ENCODE measurements at places on chromosomes 12 and 14.

- DNase-seq: no peak
Observed at GRCh38 chr12:5689773-5690172, 255.3 kb downstream of the ANO2 start.

DNA sequence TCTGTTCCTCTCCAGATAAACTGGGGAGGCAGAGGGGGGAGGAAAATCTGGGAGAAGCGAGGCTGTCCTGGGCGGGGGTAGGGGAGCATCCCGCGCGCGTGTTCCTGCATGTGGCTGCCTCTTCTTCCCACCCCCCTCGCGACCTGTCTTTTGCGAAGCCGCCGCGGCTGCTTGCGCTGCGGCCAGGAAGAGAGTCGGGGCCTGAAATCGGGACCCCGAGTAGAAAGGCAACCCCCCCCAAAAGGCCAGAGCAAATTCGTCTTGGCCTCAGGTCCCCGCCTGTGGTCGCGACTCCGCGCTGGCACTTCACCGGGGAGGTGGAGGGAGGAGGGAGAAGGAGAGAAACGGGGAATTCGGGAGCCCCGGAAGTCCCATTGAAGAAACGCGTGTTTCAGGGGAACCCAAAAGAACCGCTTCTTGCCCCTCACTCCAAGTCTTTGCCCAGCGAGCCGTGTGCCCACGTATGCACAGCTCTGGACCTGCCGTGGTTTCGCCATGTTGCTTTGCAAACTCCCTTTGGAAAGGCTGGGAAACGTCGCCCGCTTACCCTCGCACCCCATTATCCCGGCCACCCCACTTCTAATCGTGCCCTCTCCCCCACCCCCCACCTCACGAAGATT is 944 bp downstream of the CCND2 start:
- DNase-seq: no peak

GRCh38 chr12:116389990-116390389 is 112.5 kb upstream of the MED13L start:
- DNase-seq: peak; percentile 69

DNA sequence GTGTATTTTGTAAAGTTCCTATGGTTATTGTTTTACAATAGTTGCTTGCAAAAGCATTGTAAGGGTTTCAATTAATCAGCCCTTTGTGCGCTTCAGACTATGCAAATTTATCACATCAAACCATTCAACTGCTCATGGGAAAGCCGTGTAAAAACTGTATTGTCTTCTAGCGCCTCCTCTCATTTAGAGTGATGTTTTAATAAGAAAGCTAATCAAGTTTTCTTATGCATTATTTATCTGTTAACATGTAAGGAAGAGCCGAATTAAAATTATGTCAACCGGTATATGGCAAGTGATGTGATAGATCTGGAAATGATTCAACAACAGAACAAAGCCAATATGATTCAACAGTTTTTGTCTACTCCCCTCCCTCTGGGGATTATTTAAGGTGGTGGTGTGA is 92.5 kb upstream of the RFX4 start:
- no peak for DNase-seq

DNA sequence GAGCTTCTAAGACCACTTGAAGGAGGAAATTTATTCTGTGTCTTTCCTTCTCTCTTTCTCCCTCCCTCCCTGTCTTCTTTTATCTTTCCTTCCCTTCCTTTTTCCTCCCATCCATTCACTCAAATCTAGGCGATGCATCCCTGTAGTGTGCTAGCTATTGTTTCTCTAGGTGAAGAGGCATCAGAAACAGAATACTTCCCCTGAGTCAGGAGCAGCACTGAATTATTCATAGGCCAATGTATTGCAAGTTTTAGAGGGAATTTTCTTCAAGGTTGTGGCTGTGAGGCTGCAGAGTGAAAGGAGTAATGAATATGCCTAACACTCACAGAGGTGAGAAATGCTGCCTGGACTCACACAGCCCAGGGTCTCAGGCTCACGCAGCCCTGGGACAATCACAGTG is 23.2 kb downstream of the CCDC177 start:
- DNase-seq: no peak

- no peak for DNase-seq
Observed at GRCh38 chr12:5094986-5095385, 51.3 kb downstream of the KCNA5 start.

GRCh38 chr12:69985656-69986055 is 160.6 kb downstream of the MYRFL start:
- DNase-seq: peak; percentile 16

DNA sequence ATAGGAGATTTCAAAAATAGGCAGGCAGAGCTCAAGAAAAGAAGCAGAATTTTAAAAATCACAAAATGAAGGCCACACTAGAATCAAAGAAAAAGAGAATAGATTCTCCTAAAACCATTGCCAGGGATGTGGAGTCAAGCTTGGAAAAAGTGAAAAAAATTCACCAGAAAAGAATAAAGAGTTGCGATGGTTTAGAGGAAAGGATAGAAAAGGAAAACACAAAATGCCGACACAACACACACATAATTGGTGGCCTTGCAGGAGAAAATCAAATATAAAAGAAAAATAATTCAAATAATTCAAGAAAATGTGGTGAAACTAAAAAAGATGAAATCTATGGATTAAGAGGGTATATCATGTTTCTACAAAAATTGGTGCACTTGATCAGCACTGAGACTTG is 181.6 kb upstream of the C14orf180 start:
- DNase-seq: no peak

- DNase-seq: no peak
Observed at GRCh38 chr12:46507766-46508165, 135.2 kb upstream of the SLC38A2 start.

- DNase-seq: no peak
Observed at GRCh38 chr12:2749580-2749979, 45.2 kb upstream of the FKBP4 start.

GRCh38 chr12:42541965-42542364 is 47.6 kb downstream of the PRICKLE1 start:
- DNase-seq: no peak
